Epithelial cell of prostate (primary cell): ENCODE measurements at places on chromosomes 7 and 10.

GRCh38 chr10:32149252-32149955 is 93.2 kb upstream of the KIF5B start:
- peak; percentile 73 for DNase-seq

- DNase-seq = no peak
Measured at GRCh38 chr10:85995791-85996190, 370.8 kb downstream of the GRID1 start.

GRCh38 chr10:78658645-78659597 is 409.8 kb upstream of the ZMIZ1 start:
- DNase-seq = no peak

DNA sequence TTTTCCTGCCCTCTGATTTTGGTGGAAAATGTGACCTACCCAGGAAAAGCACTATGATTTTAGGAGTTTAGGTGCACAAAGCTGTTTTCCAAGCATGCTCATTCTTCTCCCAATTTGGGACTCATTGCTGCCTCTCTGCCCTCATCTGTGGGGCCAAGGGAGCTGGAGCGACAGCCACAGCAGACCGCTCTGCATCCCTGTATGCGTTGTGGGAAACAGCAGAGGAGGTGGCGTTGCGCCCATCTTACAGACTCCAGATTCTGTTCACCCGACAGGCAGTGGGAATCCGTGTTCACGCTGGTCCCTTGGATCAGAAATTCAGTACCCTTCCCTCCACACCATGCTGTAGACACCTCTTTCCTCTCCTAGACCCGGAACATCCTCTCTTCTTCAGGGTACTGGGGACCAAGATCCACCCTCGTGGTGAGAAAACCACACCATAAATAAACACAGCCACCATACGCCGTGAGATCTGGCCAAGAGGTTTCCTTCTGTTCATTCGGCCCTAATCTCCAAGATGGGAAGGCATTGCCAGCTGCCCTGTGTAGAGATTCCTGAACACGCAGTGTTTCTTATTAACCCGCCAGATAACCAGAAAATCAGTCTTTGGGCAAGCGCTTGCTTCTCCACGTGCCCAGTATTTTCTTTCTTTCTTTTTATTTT is 87.9 kb downstream of the CUX1 start:
- DNase-seq = no peak

- DNase-seq = no peak
Measured at GRCh38 chr10:99551158-99551557, 18.4 kb downstream of the NKX2-3 start.

GRCh38 chr7:37806152-37806551 is 42.2 kb upstream of the NME8 start:
- no peak for DNase-seq

DNA sequence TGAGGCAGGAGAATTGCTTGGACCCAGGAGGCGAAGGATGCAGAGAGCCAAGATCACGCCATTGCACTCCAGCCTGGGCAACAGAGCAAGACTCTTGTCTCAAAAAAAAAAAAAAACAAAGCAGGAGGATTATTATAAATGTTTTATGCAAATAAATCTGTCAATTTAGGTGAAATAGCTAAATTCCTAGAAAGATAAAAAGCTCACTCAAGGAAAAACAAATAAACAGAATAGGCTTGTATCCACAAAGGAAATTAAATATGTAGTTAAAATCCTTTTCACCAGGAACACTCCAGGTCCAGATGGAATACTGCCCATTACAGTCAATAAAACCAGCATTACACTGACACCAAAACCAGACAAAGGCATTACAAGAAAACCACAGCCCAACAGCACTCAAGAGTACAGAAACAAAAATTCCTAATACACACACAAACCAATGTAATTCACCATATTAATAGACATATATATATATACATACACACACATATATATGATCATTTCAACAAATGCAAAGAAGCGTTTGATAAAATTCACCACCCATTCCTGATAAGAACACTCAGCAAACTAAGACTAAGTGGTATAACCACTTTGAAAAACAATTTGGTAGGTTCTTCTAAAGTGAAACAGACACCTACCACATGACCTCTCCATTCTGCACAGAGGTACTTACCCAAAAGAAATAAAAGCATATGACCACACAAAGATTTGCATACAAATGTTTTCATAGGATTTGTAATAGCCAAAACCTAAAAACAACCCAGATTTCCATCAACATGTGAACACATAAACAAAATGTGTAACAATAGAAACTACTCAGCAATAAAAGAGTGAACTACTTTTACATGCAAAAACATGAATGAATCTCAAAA is 38.8 kb downstream of the ABI1 start:
- no peak for DNase-seq

GRCh38 chr10:4062072-4062471 is 277.1 kb upstream of the KLF6 start:
- no peak for DNase-seq

- no peak for DNase-seq
Measured at GRCh38 chr10:132972149-132972985, 30.0 kb upstream of the CFAP46 start.
